GM13976 (cell line): ENCODE measurements at places on chromosomes 3 and 15.

- DNase-seq, result no peak
These were observed 76.4 kb downstream of the CHSY1 start for GRCh38 chr15:101175401-101175800.

DNA sequence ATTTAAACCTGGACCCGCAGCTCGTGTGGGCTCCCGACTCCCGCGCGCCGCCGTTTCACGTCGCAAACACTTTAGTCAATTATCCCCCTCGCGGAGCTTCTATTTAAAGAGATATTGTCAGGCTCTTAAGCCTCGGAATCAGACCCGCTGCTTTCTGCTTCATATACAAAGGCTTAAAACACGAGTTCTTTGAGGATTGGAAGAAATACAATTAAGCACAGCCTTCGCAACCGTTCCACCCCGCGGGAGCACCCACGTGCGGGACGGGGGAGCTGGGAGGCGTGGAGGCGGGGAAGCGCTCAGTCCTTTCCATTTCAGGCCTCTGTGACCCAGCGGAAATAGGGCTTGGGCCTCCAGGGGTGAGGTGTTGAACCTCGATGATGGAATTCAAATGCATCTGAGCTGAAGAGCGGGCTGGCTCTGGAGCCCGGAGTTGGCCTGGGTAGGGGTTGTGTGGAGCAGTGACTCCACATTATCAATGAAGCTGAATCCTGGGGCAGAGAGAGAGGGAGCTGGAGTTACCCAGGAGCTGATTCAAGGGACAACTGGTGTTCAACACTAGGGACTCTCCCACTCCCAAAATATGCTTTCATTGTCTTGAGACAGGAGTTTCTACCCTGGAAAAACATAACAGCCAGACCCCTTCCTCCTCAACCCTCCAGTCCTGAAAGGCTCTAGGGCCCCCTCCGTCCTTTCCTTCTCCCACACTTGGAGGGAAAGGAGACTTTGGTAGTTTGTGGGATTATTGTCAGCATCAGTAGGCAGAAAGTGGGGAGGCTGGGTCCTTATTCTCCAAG is 2.4 kb downstream of the ANKRD63 start:
- no peak for DNase-seq

DNA sequence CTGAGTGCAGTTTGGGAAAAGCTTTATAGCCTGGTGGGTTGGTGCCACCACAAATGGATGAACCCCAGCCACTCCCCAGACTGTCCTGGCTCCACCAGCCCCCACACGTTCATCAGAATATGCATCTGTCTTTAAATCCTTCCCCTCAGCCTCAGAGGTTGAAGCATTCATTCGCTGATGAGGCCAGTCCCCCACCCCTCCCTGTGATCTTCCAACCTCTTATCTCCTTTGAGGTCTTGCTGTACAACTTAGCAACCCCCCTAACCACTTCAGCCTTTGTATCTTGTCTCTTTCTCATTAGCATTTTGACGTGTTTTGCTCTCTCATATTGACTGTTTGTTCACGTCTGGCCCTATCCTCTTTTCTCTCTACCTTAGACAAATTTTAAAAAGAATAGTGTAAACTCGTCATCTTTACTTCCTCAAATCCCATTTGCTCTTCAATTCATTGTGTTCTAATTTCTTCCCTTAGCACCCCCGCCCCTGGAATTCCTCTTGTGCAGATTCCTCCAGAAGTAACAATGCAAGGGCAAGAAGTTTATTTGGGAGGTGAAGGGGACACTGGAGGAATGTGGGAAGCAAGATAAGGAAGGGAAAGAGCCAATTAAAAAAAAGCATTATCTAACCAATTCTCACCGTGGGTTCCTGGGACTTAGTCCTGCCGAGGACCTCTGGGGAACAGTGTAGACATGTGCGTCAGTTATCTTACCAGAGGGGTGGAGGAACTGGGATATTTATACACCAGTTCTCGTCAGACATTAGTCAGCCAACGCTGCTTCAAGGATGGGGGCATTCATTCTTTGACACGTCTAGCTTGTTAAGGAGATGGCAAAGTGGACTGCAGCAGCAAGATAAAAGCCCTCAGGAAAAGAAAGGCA is 38.6 kb downstream of the MOBP start:
- no peak for DNase-seq

- DNase-seq, result no peak
These were observed 326.2 kb downstream of the TUSC7 start for GRCh38 chr3:117035745-117036144.

- no peak for DNase-seq
These were observed at the start of gene EFHB for GRCh38 chr3:19934098-19934566. Gene EFHB (minus strand): TSS chr3:19934217. CDS start chr3:19934018, 199 bp downstream.

GRCh38 chr3:27184261-27184660 is 184.9 kb downstream of the NEK10 start:
- no peak for DNase-seq

DNA sequence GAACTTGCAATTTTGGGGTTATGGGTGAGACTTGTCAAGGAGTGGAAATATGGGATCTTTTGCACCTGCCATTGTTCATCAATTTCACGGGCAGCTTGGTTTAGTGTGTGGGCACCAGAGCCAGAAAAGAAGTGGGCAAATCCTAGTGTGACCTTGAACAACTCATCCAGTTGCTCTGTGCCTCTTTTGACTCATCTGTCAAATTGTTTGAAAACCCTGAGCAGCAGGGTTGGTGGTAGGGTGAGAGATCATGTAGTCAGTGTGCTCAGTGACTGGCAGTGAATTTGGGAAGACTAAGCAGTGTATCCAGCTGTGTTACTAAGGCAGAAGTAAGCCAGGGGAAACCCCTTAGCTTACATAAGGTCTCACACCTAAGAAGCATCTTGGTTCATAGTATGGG is 293.0 kb upstream of the TRIM42 start:
- DNase-seq, result no peak

DNA sequence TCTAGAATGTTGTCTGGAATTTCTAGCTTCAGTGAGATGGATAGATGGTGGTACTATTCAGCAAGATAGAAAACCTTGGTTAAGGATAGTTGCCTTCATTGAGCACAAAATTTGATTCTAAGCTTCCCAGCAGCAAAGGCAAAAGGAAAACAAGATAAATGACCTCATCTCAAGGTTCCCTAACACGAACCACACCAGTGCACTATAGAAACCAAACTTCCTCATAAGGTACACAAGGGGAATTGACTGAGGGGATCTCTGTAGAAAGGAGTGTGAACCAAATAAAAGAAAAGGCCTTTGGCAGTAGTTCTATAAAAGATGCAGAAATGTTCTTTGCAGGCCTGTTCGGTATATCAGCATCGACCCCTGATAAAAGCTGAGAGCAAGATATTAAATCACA is 288.9 kb downstream of the SHQ1 start:
- DNase-seq, result peak; percentile 25

GRCh38 chr3:187041362-187042307 is 97.7 kb downstream of the RPL39L start:
- DNase-seq, result no peak

DNA sequence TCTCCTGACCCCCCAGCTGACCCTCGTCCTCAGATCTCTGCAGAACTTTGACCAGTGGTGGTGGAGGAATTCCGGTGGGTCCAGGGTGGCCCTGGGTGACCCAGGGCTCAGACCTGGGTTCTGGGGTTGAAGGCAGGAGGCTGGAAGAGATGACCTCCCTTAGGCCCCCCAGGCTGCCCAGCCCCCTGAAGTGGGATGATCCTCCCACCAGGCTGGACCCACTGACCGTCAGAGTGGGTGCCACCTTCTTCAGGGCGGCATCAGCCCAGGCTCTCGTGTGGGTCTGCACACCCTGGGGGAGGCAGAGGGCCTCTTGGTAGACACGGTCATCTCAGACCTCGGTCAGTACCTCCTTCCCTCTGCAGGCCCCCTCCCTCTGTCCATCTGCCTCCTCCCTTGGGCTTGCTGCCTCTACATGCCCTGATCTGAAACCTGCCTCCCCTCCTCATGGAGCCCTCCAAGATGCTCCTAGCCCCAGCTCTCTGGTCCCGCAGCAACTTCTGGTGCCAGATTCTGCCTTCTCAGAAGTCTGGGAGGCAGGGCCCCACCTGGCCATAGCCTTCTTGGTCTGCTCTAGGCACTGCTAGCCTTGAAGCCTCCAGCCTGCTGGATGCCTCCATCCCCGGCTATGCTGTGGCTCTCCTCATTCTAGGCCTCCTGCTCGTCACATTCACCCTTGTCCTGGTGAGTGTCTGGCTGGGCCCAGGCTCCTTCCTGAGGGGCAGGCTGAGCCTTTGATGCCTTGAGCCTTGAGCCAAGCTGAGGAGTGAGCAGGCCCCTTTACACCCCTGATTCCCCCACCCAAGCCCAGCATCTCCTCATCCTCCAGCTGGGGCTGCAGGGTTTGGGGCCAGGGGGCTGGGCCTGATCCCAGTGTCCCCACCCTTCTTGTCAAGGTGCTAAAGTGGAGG is 49.1 kb upstream of the CSPG4 start:
- DNase-seq, result no peak

GRCh38 chr3:122257644-122258364 is 67.2 kb upstream of the CSTA start:
- no peak for DNase-seq

GRCh38 chr3:51886447-51886846 is 11.0 kb upstream of the IQCF5 start:
- DNase-seq, result no peak

- DNase-seq, result no peak
These were observed 68.5 kb downstream of the CPN2 start for GRCh38 chr3:194282436-194283122.

- DNase-seq, result no peak
These were observed 31.6 kb upstream of the OR5K4 start for GRCh38 chr3:98322101-98322500.

DNA sequence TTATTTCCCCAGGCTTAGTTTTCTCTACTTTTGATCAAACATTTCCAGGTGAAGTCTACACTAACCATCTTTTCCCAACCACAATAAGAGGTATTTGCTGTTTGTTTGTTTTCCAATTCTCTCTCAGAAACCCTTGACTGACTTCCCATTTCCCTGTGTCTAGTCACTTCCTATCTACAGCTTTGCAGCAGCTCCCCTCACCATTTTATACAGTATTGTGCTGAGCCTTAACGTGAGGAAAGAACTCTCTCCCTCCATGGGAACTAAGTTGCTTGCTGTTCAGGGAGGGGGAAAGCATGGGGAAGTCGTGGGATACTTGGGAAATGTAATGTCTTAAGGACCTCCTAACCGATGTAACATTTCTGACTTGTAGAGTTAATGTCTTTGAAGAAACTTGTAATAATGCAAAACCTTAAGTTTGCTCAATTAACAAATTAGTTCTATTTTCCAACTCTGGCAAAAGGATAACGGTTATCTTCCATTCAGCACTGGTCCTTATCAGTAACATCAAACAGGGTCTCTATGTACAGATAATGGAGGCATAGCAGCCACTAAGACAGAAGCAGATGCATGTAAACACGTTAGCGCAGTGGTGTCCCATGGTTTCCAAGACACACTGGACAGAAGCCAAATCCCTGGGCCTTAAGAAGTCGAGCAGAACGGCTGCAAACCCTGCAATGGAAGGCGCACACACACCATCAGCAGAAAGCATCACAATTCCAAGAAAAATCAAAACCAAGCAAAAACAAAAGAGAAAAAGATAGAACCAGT is 39.7 kb downstream of the NPTN start:
- DNase-seq, result no peak

GRCh38 chr3:48934333-48934991 is 15.8 kb downstream of the ARIH2 start:
- DNase-seq, result no peak

GRCh38 chr3:58556001-58556400 is 19.0 kb upstream of the ACOX2 start:
- no peak for DNase-seq

- no peak for DNase-seq
These were observed 107.8 kb downstream of the MYRIP start for GRCh38 chr3:39917065-39917773.

DNA sequence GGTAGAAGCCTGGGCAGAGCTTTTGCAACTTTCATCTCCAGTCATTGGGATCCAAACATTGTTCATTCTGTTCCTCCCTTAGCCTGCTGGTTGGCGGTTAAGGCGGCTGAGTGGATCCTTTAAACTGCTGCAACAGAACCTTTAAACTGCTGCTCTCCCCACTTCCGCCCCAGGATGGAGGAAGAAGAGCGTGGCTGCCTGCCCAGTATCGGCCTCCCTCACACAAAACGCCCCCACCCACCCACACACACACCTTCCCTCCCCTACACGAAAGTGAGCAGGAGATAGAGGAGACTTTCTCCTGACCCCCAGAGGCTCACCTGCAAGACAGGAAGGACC is 460 bp upstream of the ZMAT3 start:
- DNase-seq, result peak; percentile 57

DNA sequence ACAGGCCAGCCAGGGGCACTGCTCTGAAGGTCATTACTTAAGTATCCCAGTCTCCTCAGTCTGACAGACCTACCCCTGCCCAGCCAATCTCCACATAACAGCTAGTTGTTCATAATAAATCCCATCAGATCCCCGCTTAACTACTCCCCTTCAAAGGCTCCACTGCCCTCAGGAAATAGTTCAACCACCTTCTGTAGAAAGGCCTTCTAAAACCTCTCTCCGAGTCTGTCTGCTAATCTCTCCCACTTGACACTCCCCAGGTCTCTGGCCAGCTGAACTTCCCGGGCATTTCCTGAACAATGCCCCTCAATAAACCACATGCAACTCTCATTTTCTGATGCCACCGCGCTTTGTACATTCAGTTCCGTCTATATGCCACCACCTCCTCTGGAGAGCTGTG is 6.0 kb downstream of the PRC1 start:
- DNase-seq, result no peak

- DNase-seq, result no peak
These were observed 203.5 kb downstream of the RSRC1 start for GRCh38 chr3:158313338-158313927.

- DNase-seq, result no peak
These were observed 132.3 kb downstream of the STAC start for GRCh38 chr3:36512555-36512954.

- no peak for DNase-seq
These were observed 523.1 kb downstream of the ROBO2 start for GRCh38 chr3:77563012-77563411.

DNA sequence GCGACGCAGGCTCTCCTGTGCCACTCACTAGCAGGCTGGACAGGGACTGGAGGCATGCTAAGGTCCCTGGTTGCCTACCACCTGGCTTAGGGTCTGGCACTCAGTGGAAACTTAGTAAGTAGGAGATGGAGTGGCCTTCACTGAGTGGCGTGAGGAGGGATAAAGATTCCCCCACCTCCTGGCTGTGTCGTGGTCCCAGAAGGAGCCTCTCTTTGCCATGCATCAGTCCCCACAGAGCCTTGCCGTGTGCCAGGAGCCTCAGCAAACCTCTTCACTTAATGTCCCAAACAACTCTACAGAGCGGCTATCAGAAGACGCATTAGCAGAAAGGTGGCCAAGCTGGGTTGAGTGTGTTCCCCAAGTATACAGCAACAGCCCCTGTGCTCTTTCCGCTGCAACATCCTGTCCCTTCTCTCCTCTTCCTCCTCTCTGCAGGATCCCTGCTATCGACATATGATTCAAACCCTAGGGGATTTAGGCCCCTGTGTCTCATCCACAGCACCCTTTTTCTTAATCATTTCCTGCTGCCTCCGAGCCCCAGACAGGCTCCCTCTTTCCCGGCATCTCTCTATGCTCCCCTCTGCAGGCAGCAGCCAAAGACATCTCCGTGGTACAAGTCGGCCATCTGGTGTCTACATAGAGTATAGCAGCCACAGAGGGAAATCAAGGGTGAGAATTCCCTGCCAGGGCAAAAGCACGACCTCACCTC is 66.7 kb downstream of the SLC6A1 start:
- DNase-seq, result peak; percentile 73
